ENCODE measurements at places on chromosomes 6 and 20.
A peak's percentile ranks its signal among the peaks of the same experiment; 100 is the strongest.

DNA sequence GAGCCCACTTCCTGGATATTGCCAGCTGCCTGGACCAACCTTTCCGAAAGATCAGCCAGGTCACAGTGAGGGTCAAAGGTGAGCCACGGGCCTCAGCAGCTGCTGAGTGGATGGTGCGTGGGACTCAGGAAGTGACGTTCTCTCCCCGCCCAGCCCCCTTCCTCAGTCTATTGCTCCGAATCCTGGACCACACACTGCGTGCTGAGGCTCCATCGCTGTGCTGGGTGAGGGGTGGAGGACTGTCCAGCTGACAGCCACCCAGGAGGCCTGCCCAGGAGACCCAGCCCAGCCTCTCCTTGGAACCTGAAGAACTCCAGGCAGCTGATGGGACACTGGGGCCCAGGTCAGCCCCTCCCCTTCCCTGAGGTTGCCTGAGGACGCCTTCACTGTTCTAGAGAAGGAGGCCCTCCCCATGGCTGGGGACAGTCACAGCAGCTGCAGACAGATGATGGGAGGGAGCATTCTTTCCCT is 94.4 kb upstream of the CD93 start:
- DNase-seq: no peak

DNA sequence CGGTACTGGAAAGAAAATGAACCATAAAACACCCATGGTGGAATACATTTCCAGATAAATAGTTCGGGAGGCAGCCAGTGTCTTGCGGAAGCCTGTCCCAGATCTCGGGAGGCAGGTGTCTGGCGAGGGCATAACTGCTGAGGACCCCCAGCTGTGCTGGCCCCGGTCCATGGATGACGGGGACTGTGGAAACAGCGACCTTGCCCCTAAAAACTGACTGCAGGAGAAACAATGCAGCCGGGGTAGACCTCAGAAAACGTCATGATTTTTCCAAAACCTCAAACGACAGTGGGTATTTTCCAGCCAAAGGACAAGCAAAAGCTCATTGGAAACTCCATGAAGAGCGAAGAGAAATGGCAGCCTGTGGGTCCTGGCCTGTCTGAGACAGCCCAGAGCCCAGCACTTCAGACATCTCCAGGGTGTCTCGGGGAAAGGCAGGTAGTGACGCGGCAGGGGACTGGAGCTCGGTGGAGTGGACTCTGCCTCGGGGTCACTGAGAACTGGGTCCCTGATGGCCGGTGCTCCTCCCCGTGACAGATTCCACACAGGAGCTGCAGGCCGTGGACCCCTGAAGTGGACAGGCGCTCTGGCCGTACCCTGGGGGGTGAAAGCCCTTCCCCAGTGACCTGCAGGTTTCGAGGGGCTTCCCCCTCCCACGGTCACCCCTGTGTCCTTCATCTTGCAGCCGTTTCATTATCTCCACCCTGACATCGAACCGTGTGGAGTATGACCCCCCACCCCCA is 188.6 kb downstream of the SYNDIG1 start:
- DNase-seq: no peak

GRCh38 chr6:129598244-129599187 is 111.5 kb downstream of the ARHGAP18 start:
- DNase-seq: peak; percentile 80

GRCh38 chr6:136037876-136038460 is 186.5 kb downstream of the PDE7B start:
- DNase-seq: no peak

GRCh38 chr6:148959008-148959407 is 212.2 kb downstream of the UST start:
- no peak for DNase-seq

GRCh38 chr6:109351231-109352130 is 30.8 kb downstream of the CD164 start:
- no peak for DNase-seq

GRCh38 chr20:8126841-8127378 is 5.2 kb upstream of the PLCB1 start:
- DNase-seq: no peak

- no peak for DNase-seq
These were observed 16.3 kb upstream of the POPDC3 start for GRCh38 chr6:105196076-105196475.

DNA sequence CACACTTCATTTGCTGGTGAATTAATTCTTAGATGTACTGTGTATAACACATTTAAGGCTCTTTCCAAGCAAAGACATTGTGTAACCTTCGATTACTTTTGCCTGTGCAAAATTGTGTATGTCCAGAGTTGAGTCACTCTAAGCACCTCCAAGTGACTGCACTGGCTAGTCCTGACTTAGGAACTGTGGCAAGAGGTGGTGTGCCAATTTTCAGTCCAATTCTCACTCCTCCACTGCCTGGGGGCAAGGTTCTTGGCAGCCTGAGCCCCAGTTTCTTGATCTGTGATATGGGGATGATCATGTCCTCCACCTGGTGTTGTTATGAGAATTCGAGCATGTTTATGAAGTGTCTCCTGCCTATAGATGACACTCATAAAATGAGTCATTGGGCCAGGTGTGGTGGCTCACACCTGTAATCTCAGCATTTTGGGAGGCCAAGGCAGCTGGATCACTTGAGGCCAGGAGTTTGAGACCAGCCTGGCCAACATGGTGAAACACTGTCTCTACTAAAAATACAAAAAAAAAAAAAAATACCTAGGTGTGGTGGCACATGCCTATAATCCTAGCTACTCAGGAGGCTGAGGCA is 105.3 kb upstream of the CDYL start:
- no peak for DNase-seq

DNA sequence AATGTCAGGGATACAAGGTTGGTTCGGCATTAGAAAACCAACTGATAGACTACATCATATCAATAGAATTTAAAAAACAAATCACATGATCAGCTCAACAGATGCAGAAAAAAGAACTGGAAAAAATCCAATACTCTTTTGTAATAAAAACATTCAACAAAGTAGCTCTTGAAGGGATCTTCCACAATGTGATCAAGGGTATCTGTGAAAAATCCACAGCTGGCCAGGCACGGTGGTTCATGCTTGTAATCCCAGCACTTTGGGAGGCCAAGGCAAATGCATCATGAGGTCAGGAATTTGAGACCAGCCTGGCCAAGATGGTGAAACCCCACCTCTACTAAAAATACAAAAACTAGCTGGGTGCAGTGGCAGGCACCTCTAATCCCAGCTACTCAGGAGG is 63.1 kb downstream of the ASCC3 start:
- DNase-seq: no peak

GRCh38 chr6:17602888-17603287 is 2.8 kb downstream of the FAM8A1 start:
- no peak for DNase-seq

DNA sequence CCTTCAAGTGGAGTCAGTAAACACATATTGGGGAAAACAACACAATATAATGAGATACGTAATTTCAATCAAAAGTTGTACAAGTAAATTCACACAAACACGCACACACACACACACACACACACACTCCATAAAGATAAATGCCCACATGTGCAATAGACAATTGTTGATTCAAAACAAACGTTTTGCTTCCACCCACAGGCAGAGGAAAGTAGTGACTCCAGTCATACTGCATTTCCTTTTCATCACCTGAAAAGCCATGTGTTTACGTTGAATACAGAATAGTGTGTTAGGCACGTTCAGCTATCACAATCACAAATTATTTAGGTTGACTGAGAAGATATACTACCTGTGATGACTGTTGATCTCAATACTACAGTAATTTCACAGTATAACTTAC is 443.8 kb upstream of the MANEA start:
- peak; percentile 32 for DNase-seq

- DNase-seq: no peak
These were observed 114.3 kb upstream of the SLC2A12 start for GRCh38 chr6:134166511-134167261.

DNA sequence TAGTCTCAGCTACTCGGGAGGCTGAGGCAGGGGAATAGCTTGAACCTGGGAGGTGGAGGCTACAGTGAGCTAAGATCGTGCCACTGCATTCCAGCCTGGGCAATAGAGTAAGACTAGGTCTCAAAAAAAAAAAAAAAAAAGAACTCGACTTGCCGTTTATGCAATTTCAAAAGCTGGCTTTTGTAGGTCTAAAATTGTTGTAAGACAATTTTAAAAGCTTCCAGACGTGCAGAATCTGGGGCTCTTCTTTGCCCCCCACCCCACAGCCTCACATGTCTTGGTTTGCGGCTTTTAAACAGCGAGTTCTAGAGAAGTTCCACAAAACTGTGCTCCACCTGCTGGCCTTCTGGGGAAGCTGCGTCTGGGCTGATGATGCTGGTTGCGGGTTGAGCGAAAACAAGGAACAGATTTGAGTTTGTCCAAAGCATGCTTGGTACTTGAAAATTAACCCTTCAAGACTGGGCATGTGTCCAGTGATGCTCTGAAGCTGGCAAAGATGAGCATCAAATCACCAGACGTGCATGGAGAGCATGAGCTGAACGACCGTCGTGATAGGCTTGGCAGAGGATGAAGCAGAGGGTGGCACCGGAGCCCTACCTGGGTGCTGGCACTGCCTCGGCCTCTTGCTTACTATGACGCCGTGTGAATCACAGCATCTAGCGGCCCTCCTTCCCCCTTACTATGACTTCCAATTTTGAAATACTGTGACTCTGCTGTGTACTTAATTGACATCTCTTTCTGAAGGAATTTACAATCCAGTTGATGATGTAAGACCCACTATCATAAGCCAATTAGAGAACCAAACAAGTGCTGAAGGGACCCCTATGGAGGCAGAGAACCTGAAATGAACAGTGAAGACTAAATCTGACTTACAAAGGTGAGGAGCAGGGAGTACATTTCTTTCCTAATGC is 171.4 kb downstream of the GMPR start:
- DNase-seq: peak; percentile 84

- DNase-seq: no peak
These were observed 587.0 kb upstream of the FLRT3 start for GRCh38 chr20:14924433-14924832.

DNA sequence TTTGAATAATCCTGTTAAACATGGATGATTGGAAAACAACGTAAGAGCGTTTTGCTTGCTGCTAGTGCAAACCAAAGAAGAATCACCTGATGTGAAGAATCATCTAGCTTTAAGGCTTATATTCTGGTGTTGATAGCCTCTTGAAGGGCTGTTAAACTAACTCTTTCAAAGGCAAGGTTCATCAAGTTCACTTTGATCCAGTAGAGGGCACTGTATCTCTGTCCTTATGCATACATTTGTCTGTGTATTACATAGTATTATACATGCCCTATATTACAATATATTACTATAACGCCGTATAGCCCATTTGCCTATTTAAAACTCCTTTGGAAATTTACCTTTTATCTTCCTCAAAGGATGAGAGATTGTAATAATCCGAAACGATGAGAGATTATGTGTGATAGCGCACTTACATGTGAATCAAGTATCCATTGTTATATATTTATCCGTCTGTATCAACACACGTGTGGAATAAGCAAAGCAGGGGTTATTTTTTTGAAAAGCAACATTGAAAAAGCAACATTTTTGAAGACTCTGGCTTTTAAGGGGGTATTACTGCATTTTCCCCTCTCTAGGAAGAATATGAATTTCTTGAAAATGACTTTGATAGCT is 50.8 kb upstream of the NRN1 start:
- peak; percentile 78 for DNase-seq

GRCh38 chr20:11502061-11502460 is 415.6 kb upstream of the BTBD3 start:
- no peak for DNase-seq

DNA sequence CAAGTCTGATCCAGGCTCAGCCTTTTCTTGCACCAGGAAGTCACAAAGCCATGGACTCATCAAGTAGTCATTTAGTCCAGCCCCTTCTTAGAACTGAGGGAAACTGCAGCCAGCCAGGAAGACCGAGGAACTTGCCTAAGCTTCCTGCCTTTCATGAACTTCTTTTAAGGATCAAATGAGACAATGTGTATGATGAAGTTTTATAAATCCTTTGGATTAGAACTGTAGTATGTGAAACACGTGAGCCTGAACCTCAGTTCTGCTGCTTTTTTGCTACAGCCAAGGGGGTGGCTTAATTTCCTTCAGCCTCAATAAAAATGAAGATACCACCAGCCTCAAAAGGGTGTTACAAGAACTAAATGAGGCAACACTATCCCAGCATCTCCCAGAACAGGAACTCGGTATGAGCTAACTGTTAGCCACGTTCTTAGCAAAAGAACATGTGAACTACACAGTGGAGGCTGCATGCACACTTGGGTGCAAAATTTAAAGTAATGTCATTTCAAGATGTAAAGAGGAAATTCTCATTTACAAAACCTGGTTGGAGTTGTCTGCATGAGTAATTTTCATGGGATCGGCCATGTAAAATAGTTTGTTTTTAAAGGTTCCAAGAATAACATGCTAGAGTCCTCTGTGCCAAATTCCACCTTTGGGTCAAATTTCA is 76.0 kb upstream of the TBC1D7 start:
- no peak for DNase-seq

GRCh38 chr20:24392612-24393011 is 76.8 kb upstream of the SYNDIG1 start:
- no peak for DNase-seq

GRCh38 chr6:67345946-67346345 is 1289.1 kb upstream of the ADGRB3 start:
- no peak for DNase-seq

DNA sequence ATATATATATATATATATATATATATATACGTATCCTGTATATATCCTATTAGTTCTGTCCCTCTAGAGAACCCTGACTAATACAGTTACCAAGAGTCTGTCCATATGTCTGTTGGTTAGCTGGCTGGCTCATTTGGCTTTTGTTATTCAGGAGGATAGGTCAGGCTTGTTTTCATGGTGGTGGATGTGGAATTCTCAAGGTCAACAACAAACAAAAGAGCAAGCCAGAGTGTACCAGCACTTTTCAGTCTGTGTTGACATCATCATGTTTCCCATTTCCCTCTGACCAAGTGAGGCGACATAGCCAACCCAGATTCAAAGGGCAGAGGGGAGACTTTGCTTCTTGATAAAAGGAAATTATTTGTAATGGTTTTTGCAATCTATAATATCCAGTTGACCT is 88.5 kb upstream of the PTCHD4 start:
- no peak for DNase-seq

DNA sequence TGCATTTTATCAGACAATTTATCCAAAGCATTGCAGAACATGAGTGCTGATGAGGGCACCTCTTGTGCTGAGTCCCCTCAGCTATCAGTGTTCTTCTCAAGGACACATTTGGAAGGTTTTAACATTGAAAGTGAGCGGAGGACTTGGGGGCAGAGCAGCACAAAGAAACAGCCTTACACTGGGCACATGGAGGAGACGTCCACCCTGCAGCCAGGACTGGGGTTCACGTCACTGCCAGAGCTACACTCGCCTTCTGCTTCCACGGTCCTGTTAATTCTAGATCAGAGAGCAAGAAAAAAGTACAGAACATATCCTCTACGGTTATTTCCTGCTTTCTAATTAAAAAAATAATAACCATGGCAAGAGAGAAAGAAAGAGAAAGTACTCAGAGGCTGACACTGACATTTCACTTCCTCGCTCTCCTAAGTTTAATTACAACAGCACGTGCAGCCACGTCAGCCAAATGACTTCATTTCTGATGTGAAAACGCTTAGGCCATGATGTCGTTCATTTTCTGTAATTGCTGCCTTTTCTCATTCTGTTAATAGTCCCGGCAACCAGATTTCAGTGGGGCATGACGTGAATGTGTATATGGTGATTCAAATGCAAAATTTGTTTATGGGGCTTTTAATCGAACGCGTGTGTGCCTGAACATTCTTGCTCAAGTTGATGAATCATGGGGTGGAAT is 5.1 kb downstream of the PRND start:
- no peak for DNase-seq
